Activated CD4-positive, alpha-beta memory T cell treated with anti-CD3 and anti-CD28 coated beads, Interleukin-2, amount 10 ng/mL, durations not matched to agents 7 days and 5 days (primary cell): ENCODE measurements at places on chromosomes 4 and X. TPM values are rescaled to one million over a fixed set of nuclear protein-coding genes. Genes with fewer than 3 reads are reported as not detected.

F11 gene
- not detected for total RNA-seq

UGT2B10 gene
- not detected for total RNA-seq

SLC25A53 gene
- 7.9 TPM for total RNA-seq

ZFP92 gene
- 1.9 TPM for total RNA-seq

ITGB1BP2 gene
- total RNA-seq = 4.4 TPM

CT83 gene
- total RNA-seq = not detected

MFAP3L gene
- total RNA-seq = 0.33 TPM

TADA2B gene
- 27.3 TPM for total RNA-seq

PPEF2 gene
- total RNA-seq = 0.15 TPM

MTTP gene
- 0.30 TPM for total RNA-seq

P2RY8 gene
- 177 TPM for total RNA-seq

FGFR3 gene
- 0.18 TPM for total RNA-seq

GRCh38 chr4:161987611-161988010 is 176.2 kb downstream of the FSTL5 start:
- no peak for DNase-seq

DNA sequence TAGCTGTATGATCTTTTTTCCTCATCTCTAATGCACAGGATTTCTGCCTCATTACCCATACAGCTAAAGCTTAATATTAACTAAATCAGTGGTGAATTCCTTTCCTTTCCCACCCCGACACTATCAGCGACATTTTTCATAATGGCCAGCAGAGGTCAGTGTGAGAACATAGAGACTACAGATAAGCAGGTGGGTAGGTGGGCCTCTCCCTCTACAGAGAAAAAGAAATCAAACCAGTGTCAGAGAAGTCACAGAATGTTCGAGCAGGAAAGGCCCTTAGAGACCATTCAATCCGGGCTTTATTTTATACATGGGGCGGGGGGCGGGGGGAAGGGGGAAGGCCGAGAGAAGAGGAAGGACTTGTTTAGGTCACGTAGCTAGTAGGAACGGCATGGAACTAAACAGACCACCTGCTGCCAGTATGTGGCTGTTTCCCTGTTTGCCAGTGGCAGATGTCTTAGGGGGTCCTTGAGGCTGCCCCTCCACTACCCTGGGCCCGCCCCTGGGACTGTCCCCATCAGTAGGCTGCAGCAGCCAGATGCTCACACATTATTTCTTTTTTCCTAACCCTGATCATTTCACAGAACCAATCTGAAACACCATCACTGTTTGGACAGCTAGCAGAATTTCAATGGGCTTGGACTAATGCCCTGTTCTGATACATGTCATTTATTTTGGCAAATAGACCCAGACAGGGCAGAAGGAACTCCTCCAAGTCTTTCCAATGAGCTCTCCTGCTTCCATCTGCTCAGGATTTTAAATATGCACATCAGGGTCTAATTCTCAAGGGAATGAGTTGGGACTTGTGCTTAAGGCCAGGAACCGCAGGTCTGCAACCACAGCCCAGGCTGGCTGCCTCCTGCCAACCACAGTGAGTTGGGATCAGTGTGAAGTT is 133.4 kb downstream of the ATG4A start:
- no peak for DNase-seq

GRCh38 chrX:71378732-71379131 is 12.6 kb downstream of the TAF1 start:
- no peak for DNase-seq

DNA sequence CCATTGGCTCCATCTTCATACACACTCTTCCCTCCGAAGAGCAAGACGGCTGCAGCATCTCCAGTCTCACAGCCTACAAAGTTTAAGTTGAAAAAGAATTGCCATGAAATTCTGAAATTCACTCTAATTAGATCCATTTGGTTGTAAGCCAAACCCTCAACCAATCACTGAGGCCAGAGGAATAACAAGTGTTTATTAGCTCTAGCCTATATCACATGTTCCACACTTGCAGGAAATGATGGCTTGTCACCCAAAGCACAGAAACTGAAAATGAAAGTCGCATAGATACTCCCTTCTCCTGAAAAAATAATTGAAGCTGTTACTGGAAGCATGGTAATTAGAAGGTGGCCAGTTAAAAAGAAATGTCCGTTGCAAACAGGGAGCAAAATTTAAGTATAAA is 1071.8 kb downstream of the CCSER1 start:
- DNase-seq = no peak

GRCh38 chr4:111773858-111774257 is 371.4 kb upstream of the FAM241A start:
- DNase-seq = no peak

GRCh38 chrX:75038925-75039324 is 113.7 kb upstream of the NEXMIF start:
- no peak for DNase-seq

- DNase-seq = no peak
Observed at GRCh38 chr4:125338814-125339213, 24.1 kb downstream of the FAT4 start.

DNA sequence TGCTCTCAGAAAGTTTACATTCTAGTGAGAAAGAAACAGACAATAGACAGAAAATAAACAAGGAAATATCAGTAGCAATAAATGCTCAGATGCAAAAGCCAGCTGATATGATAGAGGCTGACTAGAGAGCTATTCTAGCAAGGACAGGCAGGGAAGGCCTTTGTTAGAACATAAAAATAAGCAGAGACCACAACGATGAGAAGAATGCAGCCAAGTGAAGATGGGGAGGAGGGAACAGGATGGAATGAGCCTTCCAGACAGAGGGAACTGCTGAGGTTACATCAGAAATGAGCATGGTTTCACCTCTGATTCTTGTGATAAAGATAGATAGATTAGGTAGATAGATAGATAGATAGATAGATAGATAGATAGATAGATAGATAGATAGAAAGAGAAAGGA is 7.6 kb upstream of the SOWAHB start:
- no peak for DNase-seq

- no peak for DNase-seq
Observed at GRCh38 chr4:170400361-170400760, 310.6 kb upstream of the AADAT start.

DNA sequence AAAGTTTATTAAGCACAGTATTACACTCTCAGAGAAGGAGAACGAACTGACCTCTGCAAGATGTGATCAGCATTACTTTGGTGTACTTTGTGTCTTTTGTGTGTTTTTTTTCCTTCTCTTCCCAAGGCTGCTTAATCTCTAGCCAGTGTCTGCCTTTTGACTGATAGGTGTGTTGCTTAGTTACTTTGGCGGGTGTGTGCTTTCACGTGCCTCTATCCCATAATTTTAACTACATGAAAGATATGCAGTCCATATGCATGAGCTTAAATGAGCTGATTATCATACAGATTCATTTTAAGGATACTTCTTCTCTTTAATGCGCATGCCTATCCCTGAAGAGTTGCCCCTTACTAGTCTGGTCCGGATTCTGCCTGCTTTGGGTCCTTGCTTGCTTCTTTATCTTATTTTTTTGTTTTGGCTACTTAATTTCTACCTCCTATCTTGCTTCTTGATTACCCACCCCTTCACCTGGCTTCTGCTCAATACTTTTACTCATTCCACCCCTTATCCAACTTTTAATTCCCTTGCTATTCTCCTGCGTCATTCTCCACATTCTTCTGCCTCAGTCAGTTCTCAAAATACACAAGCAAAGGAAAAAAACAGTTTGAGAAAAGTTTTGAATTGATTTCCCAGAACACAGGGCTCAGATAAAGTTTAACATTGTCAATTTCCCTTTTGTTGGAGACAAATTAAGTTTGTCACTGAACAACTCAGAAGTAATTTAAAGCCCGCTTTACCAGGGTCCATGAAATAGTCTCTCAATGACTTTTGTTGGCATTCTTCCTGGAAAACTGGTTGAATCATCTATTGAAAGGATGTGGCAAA is 182.0 kb downstream of the TENT5D start:
- no peak for DNase-seq

GRCh38 chrX:9835585-9836210 is 49.5 kb downstream of the SHROOM2 start:
- DNase-seq = no peak

DNA sequence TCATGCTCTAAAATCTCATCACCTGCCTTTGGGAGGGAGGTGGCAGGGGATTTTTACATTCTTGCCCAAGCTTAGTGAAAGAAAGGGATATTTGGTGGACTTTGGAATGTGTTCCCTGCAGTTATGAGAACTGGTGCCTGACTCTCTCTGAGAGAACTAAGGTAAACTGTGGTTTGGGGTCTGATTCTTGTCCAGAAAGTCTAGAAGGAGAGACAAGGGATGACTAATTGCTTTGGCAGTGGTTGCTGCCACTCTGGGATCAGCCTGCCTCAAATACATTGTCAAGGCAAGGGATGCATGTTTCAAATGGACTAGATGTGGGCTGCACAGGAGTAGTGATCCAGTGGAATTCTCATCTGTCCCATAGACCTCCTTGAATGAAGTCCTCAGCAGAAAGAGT is 115.2 kb downstream of the DDIT4L start:
- DNase-seq = no peak
